ENCODE measurements at places on chromosomes 5 and 9. TPM values are rescaled to one million over a fixed set of nuclear protein-coding genes. Genes with fewer than 3 reads are reported as not detected.

The ADAM19 gene
- 8.5 TPM for total RNA-seq

The TMEM215 gene
- total RNA-seq, result 16.3 TPM

GRCh38 chr5:22541037-22541436 lies 312.1 kb downstream of the CDH12 start:
- DNase-seq, result no peak

DNA sequence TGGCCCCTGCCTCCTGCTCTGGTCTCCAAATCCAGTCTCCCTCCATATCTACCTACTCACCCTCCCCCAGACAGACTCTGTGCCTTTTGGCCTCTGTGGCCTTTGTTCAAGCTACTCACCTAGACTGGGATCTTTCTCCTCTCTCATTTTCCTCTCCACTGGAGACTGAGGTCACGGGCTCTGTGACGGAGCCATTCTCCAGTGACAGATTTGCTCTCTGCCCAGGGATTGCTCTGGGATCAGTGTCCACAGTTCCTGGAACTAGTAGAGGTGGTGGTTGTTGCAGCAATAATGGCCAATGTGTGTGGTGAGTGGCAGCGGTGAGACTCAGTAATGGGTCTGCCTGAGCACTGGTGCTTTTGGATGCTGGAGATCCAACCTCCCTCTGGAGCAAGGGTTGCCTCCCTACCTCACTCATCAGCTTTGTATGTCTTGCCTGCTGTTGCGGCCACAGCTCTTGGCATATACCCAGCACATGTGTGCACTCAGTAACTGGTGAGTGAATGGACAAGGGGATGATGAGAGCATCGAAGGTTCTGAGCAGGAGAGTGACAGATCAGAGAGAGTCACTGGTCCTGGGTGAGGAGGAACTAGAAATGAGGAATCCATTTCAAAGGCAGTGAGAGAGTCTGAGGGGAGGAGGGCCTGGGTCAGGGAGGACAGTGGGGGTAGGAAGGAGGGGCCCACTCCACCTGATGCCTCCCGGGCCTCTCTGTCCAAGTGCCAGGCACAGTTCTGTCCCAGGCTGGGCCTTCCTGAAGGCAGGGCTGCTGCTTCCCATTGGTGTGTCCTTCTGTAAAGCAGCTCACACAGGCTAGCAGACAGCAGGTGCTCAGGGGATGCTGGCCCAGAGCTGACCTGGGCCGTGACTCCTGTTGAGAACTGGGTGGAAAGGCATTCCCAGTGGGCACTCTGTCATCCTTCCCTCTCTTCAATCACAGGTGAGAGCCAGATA lies 96.5 kb upstream of the PITX1 start:
- DNase-seq, result no peak

DNA sequence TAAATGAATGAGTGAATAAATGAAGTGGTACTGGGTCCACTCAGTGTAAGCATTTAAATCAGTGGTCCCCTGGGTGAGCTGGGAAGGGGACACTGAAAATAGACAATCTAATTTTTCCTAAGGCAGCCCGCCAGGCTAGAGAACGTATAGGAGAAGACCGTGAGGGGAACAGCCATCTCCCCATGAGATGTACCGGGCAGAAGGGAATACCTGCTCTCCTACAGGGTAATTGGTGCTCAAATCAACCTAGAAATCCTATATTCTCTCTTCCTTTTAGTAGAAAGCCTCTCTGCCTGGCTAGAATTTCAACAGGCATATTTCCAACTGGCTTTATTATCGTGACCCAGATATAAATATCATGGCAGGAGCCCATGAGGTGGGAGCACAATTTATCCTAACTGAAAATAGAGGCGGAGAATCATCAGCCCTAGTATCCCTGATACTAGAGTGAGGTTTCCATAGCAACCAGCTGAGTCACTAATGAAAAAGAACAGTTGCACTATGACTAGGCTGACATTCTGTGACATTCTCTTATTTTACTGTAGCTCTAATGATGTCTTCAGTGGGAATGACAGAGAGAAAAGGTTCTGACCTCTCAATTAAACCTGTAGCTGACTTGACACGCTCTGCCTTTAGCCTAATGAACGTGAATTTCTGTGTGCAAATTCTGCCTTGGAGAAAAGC lies 96.5 kb upstream of the CAST start:
- no peak for DNase-seq
